ENCODE measurements at places on chromosomes 1 and 21.

DNA sequence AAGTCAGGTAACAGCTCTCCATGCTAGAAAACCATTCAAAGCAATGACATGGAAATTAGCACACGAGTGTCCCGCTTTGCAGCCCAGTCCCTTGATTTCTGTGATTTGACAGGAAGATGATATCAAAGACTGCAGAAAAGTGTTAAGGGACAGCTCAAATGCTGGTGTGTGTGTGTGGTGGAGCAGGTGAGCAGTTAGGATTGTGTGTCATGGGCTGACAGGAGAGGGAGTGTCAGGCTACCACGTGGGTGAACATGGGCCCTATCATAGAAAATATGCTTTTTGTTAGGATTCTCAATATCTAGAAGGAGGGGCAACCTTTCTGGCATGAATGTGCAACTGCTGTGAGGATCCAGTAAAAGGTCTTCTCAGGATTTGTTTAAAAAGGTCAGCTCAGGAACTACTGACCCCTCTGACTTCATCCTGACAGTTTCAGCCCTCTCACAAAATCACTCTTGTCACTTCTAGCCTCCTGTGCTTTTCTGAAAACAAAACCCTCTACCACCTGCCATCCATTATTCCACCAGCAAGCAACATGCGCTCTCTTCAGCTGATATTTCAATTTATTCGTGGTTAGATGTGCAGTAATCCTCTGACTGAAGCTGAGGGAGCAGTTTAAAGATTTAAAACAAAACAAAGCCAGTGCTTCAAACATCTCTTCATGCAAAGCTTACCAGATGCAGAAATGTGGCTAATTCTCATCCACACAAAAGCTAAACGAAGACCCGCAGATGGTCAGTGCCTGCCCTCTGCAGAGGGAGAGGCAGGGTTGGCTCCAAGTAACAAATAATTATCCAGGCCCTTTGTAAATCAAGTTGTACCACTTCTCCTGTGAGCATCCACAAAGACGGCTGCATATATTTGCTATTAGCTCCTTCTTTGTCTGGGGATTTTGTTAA, 397.9 kb downstream of the PTBP2 start:
- DNase-seq, result no peak

DNA sequence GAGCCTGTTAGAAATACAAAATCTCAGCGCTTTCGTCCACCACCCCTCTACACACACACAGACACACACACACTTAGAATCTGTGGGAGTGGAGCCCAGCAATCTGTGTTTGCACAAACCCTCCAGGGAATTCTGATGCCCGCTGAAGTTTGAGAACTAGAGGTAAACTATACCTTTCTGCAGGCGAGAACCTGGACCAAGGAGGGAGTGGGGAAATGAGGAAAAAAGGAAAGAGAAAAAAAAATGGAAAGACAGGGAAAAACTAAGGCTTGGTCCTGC, 468 bp upstream of the NIBAN1 start:
- no peak for DNase-seq

DNA sequence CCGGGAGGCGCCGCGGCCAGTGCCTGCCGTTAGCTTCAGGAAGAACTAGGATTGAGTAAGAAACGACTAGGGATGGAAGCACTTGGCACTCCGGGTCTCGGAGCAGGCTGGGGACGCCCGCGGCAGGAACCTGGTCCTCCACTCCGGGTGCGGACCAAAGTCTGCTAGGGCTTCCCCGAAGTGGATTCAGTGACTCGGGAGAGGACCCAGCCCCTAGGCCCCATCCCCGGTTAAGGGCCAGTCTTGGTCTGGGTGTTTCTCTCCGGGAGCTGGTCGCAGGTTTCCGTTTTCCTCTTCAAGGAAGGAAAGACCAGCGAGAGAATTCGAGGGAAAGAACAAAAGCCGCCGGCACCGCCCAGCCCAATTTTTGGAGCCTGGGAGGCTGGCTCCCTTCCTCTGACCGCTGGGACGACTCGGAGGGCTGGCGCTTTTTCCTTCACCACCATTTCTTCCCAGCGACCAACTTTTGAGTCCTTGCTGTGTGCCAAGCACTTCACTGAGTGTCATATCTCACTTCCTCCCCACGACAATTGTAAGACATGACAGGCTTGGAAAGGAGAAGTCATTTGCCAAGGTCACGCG, 16.8 kb upstream of the STMN1 start:
- no peak for DNase-seq

DNA sequence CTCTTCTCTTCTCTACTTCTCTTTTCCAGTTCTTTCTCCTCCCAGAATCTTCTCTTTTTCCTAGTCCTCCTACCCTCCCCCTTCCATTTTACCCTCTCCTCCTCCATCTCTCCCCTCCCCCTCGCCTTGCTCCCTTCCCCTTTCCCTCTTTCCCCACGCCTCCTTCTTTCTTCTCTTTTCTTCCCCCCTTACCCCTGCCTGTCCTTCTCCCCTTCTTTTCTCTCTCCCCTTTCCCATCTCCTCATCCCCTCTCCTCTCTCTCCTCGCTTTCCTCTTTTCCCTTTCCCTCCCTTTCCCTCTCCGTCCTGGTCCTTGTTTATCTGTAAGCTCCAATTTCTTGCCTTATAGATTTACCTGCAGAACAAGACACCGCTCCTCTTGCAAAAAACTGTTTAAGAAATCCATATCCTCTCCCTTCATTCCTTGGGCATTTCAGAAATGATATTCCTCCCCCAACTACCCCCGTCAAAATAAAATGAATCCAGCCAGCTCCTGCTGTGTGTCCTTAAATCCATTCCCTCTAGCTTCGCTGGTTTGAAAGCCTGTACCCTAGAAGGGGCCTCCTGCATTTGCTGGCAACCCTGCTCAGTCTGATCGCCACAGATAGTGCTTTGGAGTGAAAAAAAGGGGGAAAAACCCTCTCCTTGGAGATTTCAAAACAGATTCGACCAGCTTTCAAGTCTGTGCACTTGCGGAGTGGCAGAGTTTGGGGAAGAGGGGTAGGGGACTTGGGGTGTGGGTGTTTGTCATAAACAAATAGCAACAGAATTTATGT, 89.4 kb downstream of the PAPPA2 start:
- no peak for DNase-seq

DNA sequence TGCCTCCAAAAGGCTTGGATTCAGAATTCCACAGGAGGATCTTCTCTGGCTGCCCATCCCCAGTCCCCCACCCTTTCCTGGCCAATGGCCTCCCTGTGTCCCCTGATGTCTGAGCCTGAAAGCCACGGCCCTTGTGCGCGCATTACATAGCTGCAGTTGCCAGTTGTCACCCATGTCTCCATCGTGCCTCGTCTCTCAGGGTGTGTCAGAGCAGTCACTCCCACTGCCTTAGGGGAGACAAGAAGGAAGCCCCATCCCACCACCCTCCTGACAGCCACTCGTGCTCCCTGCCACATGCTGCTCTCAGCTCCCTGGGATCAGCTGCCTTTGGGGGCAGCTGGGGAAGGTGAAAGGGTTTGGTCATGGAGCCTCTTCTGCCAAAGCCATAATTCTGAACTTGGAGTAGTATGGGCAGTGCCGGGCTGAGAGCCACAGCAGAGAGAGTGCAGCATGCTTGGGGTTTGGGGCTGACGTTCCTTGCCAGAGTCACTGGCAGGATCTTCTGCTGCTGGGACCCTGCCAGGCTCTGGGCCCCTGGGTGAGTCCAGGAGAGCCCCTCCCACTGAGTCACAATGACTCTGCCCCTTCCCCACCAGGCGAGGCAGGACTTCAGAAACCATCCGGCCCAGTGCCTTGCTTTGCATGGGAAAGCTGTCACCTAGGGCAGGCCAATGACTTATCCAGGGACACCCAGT, 285.9 kb upstream of the VAMP3 start:
- no peak for DNase-seq

- no peak for DNase-seq
Observed at GRCh38 chr1:162632217-162632666, at the start of gene DDR2. DDR2 (plus strand) TSS chr1:162632464; CDS start chr1:162719064, 86,600 bp downstream.

DNA sequence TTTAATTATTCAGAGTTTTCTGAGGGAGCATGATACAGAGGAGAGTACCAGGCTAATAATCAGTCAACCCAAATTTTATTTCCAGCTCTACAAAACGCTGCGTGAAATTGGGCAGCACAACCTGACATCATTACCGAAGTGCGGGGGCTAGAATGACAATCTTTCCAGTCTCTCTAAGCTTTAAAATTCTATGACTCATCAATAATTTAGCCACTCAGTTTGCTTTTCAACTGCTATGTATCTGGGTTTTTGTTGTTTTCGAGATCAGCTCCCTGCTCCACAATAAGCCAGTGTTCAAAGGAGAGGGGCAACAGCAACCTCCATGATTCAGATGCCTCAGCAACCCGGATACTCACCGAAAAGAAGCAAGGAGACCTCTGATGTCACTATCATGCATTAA, 13.9 kb downstream of the SORT1 start:
- DNase-seq, result no peak

GRCh38 chr1:181767001-181767708, 283.8 kb downstream of the CACNA1E start:
- DNase-seq, result no peak

- no peak for DNase-seq
Observed at GRCh38 chr1:180278194-180278515, 48.1 kb downstream of the LHX4 start.

DNA sequence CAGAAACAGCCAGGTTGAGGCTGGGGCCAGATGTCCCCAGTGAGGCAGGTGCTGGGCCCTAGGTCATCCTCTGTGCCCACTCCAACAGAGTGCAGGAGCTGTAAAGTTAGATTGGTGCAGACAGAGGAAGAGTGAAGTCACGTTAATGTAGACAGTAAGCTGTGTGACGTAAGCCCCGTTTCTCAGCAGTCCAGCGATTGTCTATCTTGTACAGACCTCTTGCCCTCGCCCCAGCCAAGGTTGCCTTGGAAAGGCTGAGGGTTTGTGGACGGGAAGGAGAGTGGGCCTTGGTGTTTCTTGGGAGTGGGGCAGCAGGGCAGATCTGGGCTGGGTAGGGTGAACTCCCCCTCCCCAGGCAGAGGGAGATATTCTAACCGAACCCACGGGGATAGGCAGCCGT, 13.5 kb downstream of the FAAH start:
- no peak for DNase-seq

- no peak for DNase-seq
Observed at GRCh38 chr21:42061986-42062235, 9.2 kb upstream of the UMODL1 start.

- no peak for DNase-seq
Observed at GRCh38 chr1:167747988-167748387, 26.2 kb downstream of the MPZL1 start.

DNA sequence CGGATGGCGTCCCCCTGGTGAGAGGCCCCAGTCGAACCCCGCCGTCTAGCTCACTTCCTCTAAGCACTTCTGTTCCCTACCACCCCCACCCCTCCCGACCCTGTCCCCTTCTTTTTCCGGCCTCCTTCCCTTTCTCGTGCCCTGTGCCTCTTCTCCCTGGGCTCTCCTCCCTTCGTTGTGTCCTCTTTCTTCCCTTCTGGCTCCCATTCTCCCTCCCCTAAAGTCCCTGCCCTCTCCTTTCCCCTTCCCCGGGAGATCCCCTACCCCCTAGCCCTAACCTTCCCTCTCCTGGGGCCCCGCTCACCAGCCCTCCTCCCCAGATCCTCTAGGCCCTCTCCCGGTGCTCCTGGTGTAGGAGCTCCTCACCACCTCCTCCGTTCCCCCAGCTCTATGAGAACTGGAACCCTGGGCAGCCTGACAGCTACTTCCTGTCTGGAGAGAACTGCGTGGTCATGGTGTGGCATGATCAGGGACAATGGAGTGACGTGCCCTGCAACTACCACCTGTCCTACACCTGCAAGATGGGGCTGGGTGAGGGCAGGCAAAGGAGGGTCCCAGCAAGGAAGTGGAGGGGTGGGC, 15.9 kb downstream of the BCAN start:
- DNase-seq, result no peak

DNA sequence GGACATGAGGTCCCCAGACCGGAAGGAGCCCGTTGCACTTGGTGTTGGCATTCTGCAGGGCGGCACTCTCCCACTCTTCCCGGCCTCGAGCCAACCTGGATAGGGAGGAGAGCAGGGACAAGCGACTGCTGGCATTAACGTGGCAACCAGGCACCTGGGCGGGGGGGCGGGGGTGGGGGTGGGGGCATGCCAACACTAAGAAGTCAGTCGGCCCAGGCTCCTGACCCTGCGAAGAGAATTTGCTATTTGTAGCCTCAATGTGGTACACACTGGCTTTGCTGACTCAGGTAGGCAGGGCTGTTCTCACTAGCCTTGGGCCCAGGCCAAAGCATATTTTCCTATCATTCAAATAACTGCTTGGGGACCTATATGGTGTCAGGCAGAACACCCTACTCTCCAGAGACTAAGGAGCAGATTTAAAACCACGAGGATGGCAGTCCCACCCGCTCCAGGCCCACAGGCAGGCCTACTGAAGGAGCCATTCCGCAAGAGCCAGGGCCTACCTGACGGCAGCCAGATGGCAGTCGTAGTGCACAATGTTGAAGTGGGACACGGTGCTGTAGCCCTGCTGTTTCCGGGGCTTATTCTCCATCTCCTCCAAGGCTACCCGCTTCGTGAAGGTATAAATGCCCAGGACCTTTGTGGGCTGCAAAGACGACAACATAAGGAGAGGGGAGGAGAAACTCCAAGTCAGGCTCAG, 123.7 kb downstream of the UBR4 start:
- DNase-seq, result no peak

GRCh38 chr1:241762713-241763339, 85.2 kb upstream of the EXO1 start:
- DNase-seq, result no peak

- DNase-seq, result no peak
Observed at GRCh38 chr21:31546443-31547170, 112.9 kb upstream of the SOD1 start.

- peak; percentile 27 for DNase-seq
Observed at GRCh38 chr1:244796719-244797406, 38.6 kb upstream of the COX20 start.

DNA sequence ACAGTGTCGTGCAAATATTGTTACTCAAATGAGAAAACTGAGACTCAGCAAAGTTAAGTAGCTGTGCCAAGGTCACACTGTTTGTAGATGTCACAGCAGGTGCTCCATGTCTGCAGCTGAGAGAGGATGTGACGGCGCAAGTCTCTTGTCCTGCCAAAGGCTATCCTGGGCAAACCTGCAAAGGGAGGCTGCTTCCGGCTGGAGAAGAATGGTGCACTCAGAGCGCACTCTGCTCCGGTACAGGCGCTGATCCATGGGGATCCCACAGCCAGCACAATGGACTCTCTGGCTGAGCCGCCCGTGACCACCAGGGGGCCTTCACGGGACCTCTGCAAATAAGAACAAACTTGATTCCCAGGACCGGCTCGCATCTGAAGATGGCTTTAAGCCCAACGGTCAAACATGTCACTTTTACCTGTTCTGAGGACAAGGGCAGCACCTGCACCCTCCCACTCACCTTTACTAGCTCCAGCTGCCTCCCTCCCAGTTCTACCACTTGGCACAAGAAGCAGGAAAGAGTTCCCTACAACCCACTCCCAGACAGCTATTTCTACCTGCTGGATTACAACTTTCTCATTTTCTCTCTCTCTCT, 21.9 kb downstream of the RD3 start:
- no peak for DNase-seq

All from stimulated activated CD8-positive, alpha-beta memory T cell treated with anti-CD3 and anti-CD28 coated beads, Interleukin-4, amount 100 ng/mL, for 1 hour (primary cell).